ENCODE measurements at places on chromosomes 11 and 22.

DNA sequence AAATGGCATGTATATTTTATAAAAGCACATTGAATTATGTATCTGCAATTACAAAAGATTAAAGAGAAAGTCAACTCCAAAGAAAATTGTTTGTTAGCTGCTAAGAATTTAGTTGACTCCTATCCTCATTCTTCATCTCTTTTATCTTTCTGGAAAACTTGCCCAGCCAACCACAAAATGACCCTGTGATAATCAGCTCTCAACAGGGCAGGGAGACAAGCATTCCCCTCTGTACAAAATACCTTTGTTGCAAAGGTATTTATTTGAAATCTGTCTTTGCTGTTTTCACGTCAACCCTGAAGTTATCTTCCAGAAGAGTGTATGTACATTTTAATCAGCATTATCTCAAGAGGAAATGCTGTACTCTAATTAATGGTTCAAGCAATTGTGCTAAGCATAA lies 191.1 kb upstream of the DDI1 start:
- no peak for DNase-seq

- DNase-seq, result no peak
These were observed 13.1 kb upstream of the SLC16A8 start for GRCh38 chr22:38097058-38097457.

- DNase-seq, result peak; percentile 66
These were observed 26.3 kb upstream of the SORL1-AS1 start for GRCh38 chr11:121478895-121479697.

- DNase-seq, result no peak
These were observed 24.1 kb downstream of the TUB start for GRCh38 chr11:8105133-8105532.

- no peak for DNase-seq
These were observed 16.7 kb downstream of the AMOTL1 start for GRCh38 chr11:94784884-94785283.

DNA sequence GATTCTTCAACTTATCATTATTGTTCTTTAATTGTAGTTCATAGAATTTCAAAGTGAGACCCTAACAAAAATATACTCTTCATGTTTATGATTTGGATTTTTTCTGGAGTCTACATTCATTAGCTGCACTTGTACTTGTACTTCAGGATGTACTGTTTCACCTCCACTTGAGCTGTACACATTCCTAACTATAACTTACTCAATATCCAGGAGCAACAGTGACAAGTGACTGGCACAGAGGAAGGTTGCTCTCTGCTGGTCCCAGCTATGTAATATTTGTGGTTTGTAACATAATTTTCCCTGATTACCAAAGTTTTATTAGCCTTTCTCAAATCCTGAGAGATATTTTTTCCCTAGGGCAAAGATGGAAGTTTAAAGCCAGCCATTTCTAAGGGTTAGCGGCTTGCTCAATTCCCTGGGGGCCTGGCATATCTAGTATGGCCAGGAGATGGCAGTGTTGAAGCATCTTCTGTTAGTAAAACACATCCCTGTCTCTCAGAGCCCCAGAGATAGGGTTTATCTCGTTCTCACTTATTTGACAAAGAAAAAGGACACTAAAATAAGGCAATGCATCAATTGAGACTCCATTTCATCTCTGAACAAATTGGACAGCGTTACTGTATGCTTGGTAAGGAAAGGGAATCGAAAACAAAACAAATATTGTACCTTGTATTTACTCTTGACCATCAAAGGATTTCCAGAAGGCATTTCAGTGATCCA lies 14.2 kb downstream of the OR52A5 start:
- peak; percentile 64 for DNase-seq

DNA sequence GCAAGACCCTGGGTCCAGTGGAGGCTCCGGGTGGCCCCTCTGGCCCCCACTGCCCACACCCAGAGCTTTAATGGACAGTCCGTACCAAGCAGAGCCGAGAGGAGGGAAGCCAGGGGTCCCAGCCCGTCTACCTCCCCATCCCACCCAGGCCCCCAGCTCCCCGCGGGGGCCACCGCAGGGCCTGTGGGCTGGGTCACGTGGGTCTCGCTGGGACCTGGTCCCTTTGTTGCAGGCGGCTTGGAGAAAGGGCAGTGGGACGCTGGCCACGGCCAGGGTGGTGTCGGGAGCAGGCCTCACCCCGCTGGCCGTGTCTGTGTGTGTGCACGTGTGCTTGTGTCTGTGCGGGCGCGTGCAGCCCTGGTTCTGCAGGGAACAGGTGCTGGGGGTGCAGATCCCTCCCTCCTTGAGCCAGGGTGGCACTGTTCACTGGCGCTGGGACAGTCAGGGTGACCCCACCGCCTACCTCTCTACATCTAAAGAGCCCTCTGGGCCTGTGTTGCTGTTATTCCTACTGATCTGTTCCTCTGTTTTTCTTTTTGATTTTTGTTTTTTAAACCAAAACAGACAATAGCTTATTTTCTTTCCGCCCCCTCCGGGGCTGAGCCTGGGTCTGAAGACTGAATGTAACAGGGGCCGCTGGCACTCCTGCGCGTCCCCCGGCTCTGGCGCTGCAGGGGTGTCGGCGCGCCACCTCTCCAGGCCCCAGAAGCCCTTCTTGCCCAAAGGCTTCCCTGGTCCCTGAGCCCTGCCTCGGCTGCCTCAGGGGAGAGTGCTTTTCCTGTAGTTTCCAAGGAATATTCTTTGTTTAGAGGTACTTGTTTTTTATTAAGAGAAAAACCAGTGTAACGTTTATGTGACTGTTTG lies 20.1 kb upstream of the TMEM191C start:
- no peak for DNase-seq
